CD4-positive, alpha-beta T cell treated with Interleukin-2 at 100 ng/mL for 4 hours (primary cell): ENCODE measurements at places on chromosomes 11 and 22.

- DNase-seq = no peak
Measured at GRCh38 chr11:16933756-16934603, 80.2 kb downstream of the PLEKHA7 start.

- DNase-seq = no peak
Measured at GRCh38 chr22:23533328-23533762, 46.7 kb downstream of the IGLL1 start.

DNA sequence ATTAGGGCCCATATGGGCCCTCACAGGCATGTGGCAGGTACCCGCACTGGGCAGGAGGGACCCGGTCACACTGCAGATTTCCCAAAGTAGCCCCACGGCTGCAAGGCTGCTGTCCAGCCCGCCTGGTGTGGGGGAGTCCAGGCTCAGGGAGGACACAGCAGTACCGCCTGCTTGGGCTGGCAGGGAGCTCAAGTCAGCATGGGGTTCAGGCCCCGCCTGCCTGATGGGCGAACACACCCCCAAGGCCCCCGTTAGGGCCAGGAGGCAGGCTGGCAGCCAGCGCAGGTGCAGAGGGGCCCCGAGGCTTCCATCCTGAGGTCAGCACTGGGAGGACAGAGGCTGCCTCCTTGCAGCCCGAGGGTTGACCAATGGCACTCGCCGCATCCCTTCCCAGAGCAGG lies 5.5 kb downstream of the ZDHHC8 start:
- DNase-seq = no peak

- no peak for DNase-seq
Measured at GRCh38 chr11:108289699-108290098, 66.8 kb downstream of the ATM start.

DNA sequence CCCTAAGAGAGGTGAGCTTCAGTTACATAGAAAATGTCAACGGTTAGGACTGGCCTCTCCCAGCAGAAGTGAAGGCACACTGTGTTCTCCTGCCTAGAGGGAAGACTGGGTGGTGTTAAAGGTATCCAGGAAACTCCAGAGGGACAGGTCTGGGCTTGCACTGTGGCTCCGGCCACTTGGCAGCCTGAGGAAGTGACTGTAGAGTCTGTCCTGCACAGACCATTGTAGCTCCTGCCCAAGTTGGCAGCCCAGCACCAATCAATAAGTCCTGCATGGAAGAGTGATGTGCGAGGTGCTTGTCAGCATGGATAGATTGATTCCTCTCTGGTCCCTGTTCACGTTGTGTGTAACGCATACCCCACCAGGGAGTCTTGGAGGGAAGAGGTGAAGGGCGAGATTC lies 284.8 kb downstream of the TENM4 start:
- DNase-seq = no peak

DNA sequence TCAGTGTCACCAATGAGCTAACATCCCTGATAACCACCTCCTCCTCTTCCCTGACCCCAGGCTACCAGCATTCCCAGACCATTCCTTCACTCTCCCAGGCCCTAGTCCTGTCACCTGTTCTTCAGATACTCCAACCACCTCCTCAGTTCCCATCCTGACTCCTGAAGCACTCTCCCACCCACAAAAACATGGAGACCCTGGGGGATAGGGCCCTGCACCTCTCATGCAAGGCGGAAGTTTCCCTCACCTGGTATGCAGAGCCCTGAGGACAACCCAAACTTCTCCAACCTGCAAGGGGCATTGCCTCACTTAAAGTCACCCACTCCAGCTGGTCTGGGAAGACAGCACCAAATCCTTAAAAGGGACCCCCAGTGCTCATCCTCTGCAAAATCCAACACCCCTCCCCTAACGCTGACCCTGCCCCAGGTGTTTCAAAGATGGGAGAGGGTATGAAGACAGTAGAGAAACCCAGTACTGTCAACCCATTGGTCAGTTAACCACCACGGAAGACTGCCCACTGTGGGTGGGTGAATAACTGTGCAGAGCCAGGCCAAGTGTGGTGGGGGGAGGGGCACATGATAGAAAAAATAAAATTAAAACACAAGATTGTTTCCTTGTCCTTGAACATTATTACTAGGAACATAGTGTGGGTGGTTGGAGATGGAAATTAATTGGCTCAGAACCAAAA lies 1.4 kb downstream of the TNKS1BP1 start:
- no peak for DNase-seq

- no peak for DNase-seq
Measured at GRCh38 chr11:78996007-78996406, 421.3 kb upstream of the NARS2 start.

GRCh38 chr11:1302461-1303125 lies 6.8 kb downstream of the TOLLIP start:
- no peak for DNase-seq

- no peak for DNase-seq
Measured at GRCh38 chr22:33496112-33496511, 424.2 kb downstream of the LARGE1 start.

- no peak for DNase-seq
Measured at GRCh38 chr11:57235761-57236703, 1.0 kb downstream of the APLNR start.

GRCh38 chr11:76221365-76221764 lies 15.1 kb upstream of the WNT11 start:
- no peak for DNase-seq

DNA sequence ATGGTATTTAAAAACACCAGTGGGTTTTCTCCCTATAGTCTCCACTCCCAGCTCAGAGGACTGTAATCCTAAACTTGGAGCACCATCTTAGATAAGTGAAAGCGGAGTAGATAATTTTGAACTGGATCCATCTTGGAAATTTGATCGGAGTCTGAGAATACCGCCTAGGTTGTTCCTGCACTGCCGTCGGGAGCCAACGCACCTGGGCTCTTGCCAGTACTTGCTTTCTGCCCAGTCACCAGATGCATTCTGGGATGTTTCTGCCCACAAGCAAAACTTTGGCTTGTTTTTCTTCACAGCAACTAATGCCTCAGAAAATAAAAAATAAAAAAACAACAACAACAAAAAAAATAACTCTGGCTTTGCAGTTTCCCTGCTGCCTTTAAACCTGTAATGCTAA lies 113.0 kb upstream of the MTMR2 start:
- DNase-seq = no peak

DNA sequence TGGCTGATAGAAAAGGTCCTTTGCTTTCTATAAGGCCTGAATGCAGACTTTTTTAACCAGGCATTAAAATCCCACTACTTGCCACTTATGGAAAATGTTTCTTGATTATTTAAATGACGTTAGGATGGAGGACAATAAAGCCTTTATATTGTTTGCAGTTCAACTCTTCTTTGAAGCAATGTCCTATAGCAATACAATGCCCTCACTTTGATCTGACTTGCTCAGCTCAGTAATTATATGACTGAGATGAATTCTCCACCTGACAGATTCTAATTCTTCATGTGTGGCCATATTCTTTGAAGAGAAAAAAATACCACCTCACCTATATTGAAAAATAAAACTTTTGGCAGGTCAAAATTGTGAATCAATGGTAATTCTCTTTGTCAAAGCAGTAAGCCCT lies 182.0 kb upstream of the MTMR2 start:
- peak; percentile 13 for DNase-seq

DNA sequence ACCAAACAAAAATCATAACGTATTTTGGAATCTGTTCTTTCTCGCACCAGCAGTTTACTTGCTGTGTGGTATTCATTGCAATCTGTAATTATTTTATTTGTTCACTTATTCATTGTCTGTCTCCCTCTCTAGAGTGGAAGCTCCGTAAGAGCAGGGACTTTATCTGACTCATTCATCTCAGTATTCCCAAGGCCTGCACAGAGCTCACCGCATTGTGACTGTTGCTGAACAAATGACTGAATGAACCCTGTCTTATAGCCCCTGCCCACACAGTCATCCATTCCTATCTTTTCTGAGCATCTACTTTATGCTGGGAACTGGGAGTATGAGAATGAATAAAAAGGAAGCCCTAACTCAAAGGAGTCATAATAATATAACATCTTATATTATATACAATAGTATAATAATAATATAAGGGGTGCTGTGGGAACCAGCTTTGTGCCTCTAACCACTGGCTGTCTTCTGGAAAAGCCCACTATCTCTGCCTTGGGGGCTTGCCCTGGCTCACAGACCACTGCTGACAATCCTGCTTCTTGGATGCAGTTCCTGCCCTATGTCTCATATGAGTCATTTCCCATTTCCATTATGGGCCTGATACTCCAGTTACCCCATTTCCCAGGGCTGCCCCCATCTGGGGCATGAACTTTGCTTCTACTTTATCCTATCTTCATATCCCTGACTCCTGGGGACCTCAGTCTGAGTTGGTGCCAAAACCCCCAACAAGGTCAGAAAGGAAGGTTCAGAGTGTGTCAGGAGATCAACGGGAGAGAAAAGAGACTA lies 11.0 kb downstream of the XRRA1 start:
- no peak for DNase-seq

DNA sequence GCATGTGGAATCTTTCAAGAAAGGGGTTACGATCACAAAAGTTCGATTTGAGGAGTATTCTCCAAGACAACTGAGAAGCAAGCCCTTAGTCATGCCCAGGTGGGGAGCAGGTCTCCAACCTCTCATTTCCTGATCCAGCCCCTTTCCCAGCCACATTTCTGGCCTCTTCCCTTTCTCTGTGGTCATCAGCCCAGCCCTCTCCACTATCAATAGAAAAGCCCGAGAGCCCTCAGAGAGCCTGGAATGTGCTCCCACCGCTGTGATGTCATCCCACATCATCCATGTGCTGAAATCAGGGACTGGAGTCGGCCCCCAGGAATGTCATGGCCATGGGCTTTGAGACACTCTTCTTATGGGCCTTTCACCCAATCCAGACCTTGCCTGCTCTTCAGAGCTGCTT lies 62.6 kb downstream of the KCNJ1 start:
- no peak for DNase-seq

GRCh38 chr11:118238929-118239328 lies 13.2 kb downstream of the MPZL3 start:
- no peak for DNase-seq

- peak; percentile 99 for DNase-seq
Measured at GRCh38 chr22:40044102-40044869, 49.5 kb downstream of the FAM83F start.

- DNase-seq = no peak
Measured at GRCh38 chr22:26479792-26480610, 3.6 kb downstream of the HPS4 start.

DNA sequence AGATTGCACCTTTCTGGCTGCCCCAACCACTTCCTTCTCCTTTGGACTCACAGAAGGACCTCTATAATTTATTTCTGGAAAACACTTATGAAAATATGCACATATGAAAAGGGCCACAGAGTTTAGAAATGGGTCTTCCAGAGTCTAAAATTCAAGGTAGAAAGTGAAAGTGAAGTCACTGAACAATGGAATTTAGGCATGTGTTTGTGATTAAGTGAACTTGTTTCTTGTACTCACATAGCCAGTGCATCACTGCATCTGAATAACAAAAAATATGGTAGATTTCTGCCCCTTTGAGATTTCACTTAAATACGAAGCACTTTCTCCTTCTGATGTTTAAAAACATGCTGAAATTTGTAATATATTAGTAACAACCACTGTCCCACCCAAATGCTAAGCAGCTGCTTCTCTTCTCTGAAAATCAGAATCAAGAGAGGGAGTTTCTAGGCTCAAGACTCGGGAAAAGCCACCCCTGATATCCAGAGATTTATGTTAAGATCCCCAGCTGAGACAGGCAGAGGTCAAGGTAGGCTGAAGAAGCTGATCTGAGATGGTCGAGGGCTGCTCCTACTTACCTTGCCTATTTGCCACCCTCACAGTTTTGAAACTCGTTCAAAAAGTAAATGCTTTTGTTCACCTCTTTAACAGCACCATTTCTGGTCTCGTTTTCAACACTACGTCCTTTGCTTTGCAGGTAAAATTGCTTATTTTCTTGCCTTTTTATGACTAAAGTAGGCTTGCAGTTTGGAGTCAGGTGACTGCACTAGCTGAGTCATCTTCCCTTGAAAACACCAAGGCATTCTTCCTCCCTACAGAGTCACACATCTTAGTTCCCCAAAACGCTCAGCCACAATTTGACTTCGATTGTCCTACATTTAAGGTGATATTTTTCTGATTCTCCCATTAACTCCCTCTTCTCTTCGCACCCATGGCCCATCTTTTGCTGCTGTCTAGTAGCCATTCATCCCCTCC lies at the start of gene XKR3:
Gene XKR3, minus strand, starts transcription at position 696 of the 972 bp plus-strand sequence. CDS start 17,338 bp downstream, outside the sequence.
- peak; percentile 8 for DNase-seq

DNA sequence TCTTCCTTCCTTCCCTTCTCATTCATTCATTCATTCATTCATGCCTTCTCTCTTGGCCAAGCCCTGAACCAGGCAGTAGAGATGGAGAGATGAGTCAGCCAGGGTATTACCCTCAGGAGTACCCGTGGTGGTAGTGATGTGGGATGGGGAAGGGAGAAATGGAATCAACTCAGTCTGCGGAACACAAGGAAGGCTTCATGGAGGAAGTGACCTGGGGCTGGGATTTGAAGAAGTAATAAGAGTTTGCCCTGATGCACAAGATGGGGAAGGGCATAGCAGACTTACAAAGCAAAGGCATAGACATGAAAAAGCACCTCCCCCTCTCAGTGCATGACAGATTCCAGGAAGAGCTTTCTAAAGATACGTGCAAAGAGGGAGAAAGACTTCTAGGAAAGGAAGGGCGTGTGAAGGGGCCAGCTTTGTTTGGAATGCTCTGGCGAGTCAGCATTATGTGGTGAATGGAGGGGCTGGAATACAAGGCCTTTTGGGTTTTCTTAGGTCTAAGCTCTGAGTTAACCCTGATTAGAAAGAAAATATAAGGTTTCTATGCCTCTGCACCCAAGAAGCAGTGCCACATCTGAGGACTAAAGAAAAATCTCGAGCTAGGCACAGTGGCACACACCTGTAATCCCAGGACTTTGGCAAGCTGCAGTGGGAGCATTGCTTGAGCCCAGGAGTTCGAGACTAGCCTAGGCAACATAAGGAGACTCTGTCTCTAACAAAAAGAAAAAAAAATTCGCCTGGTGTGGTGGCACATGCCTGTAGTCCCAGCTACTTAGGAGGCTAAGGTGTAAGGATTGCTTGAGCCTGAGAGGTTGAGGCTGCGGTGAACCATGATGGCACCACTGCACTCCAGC lies 36.4 kb upstream of the ACER3 start:
- DNase-seq = no peak

DNA sequence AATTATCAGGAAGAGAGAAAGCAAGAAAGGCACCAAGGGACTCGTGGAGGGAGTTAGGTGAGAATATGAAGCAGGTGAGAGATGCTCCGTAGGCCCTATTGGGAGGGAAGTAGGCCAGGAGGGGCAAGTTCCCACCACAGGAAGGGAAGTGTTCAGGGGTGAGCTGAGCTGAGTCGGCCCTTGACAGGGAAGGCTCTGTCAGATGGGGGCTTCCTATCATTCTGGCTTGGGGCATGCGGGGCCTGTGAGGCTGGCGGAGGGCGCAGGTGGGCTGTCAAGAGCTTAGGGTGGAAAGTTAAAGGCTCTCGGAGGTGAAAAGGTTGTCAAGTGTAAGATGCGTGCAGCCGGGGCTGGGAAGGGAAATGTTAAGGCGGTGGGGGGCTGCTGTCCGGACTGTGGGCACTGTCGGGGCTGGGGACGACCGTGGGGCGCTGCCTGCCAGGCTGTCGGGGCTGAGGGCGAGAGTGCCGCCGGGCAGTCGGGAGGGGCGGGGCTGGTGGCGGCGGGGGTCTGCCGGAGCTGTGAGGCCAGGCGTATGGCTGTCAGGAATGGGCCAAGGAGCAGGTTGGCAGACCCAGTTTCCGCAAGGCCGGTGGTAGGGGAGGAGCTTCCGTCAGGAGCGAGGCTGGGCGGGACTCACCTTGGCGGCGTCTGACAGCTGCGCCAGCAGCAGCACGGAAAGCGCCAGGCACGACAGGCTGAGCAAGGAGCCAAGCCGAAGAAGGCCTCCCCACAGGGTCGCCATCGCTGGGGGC lies 496 bp downstream of the TMEM9B start:
- peak; percentile 74 for DNase-seq
